ENCODE measurements at places on chromosomes 2 and 18.
A peak's percentile ranks its signal among the peaks of the same experiment; 100 is the strongest.

- DNase-seq: no peak
These were observed 228.6 kb downstream of the TNS1 start for GRCh38 chr2:217774232-217774631.

DNA sequence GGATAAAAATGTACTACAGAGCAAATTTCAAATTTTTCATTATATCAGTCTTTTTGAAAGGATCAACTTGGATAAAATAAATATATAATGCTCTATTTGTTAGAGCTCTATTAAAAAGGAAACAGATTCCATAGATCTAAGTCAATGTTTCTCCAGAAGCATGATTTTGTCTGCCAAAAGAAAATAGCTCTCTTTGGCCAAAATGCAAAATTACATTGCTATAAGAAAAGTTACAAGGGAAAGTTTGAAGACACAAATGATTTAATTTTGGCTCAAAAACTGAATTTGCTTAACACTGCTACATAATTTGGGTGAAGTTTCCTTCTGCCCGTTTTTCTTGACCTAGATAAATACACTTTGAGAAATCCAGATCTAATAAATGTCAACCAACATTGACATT, 15.7 kb downstream of the C2orf69 start:
- DNase-seq: no peak

- no peak for DNase-seq
These were observed 14.7 kb upstream of the RAB1A start for GRCh38 chr2:65144571-65144970.

DNA sequence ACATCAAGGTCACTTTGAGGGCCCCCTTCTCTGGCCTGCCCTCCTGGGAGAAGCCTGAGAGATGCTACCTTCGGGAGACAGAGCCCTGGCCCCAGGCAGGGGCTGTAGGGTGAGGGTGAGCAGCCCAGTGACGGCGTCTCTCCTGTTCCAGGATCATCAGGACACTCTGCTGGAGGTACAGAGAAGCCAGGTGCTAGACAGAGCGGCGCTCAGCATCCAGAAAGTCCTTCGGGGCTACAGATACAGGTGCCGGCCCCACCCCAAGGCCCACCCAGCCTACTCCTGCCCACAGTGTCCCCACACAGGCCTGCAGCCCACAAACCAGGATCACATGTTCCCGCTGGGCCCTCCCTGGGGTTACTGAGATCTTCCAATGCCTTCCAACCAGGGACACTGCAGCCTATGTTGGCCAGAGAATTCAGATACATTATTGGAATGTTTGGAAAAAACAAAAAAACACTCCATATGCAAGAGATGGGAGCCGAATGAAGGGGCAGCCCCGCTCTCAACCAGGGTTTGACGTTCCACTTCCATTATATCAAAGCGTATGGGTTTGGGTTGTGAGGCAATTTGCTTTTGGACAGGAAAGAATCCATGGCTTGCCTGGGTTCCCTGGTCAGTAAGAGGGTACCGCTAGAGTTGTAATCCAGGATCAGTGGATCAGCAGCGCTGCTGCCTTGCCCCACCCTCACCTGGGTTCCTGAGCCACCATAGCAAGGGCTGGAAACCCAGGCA, 49.5 kb upstream of the GPR17 start:
- no peak for DNase-seq

DNA sequence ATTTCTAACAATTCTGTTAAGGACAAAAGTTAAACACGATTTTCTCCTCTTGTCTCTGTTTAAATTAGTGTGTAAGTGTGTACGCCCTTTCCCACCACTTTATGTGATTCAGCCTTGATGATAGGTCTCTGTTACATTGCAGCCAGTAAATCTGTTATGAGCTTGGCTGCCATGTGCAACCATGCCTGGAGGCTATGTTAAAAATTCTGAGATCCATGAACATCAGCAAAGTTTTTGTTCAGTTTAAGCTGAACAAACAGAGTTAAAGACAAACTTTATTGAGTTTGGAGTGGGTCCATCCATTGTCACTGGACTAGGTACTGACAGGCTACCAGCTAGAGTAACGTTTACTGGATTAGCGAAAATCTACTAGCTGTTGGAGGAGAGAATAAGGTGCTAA, 110.4 kb downstream of the NCKAP5 start:
- DNase-seq: no peak

DNA sequence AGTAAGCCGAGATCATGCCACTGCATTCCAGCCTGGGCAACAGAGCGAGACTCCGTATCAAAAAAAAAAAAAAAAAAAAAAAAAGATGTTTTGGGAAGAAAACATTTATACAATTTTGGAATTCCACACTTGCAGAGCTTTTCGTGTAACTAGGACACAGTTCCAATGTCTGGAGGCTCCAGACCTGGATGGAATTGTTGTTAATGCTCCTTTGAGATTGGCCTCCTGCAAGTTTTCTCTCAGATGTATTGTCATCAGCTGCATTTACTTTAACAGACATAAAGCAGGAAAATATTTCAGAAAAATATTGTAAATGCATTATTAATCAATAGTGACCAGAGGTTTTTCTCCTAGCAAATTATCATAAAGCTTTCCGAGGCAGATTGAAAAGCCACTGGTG, 124.1 kb downstream of the RBM43 start:
- DNase-seq: no peak

DNA sequence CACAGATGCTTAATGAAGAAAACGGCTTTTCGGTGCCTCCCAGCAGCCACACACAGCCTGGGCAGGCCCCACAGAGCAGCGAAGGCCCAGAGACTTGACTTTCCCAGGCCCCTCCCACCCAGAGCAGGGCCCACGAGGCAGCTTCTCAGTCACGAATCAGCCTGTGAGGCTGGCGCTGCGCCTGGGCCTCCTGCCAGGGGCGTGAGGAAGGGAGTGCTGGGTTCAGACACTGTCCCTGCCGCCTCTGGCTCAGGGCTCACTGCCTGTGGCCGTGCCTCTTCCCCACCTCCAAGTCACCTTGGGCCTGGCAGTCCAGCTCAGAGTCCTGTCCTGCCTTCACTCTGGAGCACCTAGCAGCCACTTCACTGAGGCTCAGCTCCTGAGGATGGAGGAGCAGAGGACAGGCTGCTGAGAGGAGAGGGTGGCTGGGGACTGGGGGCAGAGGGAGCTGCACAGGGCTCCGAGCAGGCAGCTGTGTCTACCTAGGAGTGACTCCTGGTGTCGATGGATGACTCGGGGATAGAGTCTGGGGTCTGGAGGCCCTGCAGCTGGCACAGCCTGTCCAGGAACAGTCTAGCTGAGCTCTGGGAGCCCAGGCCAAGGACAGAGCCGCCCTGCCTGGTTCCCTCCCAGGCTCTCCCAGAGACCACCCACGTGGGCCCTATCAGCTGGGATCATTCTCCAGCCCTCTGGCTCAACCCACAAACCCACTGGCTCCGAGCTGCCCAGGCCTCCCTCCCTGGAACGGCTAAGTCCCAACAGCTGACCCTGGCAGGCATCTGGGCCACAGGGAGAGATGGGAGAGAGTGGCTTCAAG, 36.4 kb upstream of the FOSL2 start:
- no peak for DNase-seq

DNA sequence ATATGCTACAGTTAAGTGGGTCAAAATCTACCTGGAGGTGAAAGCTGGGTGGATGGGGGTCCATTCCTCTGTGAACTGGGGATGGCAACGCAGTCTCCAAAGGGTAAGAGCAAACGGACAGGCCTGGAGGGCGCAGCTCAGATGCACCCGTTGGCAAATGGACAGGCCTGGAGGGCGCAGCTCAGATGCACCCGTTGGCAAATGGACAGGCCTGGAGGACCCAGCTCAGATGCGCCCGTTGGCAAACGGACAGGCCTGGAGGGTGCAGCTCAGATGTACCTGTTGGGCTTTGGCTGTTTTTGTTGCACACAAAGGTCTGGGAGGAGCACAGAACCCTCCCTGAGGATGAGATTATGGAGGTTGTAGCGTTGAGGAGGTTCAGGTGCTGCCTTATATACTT, 33.7 kb downstream of the RBFA start:
- no peak for DNase-seq

DNA sequence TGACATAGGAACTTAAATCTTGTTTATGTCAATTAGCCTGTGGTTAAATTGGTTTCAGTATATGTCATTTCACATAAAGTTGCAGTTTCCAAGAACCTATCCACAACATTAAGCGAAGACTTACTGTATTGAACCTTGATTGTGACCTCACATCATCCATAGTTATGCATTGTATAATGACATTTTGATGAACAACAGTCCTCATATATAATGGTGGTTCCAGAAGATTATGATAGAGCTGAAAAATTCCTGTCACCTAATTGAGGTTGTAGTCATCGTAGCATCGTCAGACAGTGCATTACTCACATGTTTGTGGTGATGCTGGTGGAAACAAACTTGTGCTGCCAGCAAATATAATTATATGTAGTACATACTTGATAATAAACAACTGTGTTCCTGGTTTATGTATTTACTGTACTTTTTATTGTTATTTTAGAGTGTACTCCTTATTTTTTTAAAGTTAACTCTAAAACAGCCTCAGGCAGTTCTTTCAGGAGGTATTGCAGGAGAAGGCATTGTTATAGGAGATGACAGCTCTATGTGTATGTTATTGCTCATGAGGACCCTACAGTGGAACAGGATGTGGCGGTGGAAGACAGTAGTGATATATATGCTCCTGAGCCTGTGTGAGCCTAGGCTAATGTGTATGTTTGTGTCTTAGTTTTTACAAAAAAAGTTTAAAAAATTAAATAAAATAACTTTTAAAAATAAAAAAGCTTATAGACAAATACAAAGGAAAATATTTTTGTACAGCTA, 56.6 kb downstream of the UBE2E3 start:
- DNase-seq: no peak

GRCh38 chr2:167827352-167828097, 419.9 kb downstream of the STK39 start:
- DNase-seq: no peak

GRCh38 chr2:24568551-24568950, 77.5 kb downstream of the NCOA1 start:
- DNase-seq: no peak

DNA sequence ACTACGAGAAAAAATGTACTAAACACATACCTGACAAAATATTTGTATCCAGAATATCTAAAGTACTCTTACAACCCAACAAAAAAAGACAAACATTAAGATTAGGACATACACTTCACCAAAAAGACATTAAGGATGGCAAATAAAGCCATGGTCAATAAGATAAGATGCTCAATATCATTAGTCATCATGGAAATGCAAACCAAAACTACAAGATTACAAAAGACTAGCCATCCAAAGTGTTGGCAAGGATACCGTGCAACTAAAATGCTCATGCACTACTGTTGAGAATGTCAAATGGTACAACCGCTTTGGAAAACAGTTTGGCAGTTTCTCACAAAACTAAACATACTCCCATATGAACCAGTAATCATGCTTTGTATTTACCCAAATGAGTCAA, 29.7 kb downstream of the MAP3K2 start:
- DNase-seq: no peak

GRCh38 chr2:223101340-223102039, 49.5 kb downstream of the KCNE4 start:
- peak; percentile 65 for DNase-seq

DNA sequence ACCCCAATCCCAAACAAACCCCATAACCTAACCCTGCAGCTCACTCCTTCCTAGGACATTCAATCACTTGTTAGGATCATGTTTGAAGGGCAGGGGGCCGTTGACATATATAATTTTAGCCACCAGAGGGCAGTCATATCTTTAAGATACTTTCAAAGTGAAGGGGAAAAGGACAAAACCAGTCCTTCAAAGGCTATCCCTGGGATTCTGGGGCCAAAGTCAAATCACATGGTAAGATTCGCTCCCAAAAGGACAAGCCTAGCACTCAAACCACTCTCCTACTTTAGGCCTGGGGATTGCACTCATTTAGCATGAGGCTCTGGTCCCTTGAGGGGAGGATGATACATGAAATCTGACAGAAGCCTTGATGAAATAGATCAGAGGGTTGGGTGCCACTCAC, 44.6 kb downstream of the HAUS1 start:
- peak; percentile 68 for DNase-seq

- no peak for DNase-seq
These were observed 64.0 kb upstream of the ZNF516 start for GRCh38 chr18:76558881-76559667.

GRCh38 chr2:171553236-171553635, 31.0 kb downstream of the CYBRD1 start:
- DNase-seq: no peak

- no peak for DNase-seq
These were observed 25.8 kb downstream of the TBC1D8 start for GRCh38 chr2:101125374-101125773.

DNA sequence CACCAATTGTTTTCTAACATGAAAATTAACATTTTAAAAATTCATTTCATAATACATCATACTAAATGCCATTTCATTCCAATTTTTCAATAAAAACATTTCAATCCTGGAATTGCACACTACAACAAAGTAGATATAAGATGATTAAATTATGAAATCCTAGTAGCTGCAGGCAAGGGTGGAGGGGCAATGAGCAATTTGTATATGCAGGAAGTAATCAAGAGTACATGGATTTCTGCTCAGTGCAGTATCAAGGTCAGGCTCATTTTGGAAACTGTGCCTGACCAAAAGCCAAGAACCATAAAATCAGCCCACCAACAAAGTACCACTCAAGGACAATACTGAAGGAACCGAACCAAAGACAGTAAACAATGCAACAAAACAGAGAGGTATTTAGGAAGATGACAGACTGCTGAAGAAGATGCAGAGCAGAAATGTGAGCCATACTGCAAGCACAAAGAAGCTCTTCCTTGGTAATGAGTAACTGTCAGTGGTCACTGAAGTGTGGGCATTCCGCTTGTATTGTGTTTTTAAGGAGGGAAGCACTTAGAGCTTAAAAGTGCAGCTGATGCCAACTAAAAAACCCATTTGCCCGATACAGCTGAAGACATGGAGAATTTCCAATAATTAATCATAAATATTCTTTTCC, 34.5 kb upstream of the DSEL start:
- no peak for DNase-seq

DNA sequence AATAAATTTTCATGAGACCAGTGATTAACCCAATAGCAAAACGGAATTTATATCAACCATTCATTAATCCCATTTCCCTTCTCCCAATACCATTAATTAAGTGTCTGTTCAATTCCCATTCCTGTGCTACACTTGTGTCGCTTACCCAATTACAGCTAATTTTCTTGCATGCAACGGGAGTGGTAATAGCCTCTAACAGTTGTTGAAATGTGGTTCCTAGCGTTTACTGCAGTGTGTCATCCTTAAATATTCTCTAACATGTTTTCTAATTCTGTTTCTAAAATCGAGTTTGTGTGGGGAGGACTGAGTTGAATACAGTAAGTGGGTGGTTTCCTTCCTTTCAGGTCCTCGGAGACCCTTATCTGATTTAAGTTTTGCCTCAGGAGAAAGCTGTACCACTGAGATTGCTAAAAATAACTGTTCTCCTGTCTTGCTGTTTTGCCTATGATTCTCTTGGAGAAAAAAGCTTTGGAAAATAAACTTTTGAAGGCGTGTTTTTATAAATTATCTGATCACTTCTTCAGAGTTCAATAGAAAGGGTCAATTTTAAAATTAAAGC, 59.3 kb upstream of the LRRTM1 start:
- no peak for DNase-seq

- DNase-seq: no peak
These were observed 8.7 kb upstream of the NGEF start for GRCh38 chr2:233021771-233022170.
